ENCODE measurements at places on chromosomes 4 and X.

GRCh38 chrX:128460835-128461234 lies 408.6 kb upstream of the ACTRT1 start:
- no peak for DNase-seq

- DNase-seq, result no peak
Measured at GRCh38 chr4:106366026-106366425, 2.6 kb downstream of the GIMD1 start.

DNA sequence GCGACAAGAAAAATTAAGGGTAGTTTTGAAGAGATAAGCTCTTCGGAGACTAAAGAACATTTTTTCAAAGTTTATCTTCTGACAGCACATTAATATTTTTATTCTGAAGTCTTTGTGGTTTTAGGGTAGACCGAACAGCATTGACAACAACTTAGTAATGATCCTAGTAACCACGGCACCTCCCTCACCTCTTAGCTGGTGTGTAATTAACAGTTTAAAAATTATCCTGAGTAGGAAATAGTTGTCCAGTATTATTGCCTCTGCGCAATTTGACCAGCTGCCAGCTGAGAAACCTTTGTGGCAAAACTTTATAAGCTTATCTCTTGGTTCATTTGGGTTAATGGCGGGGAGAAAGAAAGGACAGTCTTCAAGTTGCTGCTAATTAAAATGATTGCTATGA lies 213.6 kb downstream of the CBLL2 start:
- no peak for DNase-seq

- no peak for DNase-seq
Measured at GRCh38 chrX:47247206-47247998, 14.6 kb downstream of the USP11 start.

DNA sequence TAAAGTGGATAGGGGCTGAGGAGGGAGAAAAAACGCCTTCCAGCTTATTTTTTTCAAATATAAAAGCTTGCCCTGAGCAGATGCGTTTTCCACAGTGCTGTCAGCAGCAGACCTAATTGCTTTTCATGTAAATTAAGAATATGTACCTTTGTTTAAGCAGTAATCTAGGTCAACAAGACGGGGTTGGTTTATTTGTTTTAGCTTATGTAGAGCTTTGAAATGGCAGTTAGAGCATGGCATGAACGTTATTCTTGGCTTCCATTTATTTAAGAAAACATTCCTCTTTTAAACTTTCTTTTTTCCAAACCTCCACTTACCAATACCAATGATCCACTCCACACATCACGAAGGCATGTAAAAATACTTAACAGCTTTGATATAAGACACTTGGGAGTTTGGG lies 220.3 kb upstream of the TENM3 start:
- DNase-seq, result no peak

- DNase-seq, result no peak
Measured at GRCh38 chr4:76993787-76994641, 44.5 kb downstream of the SEPTIN11 start.

GRCh38 chr4:47536966-47537365 lies 51.9 kb downstream of the ATP10D start:
- no peak for DNase-seq

GRCh38 chrX:57977992-57978391 lies 67.7 kb upstream of the ZXDA start:
- DNase-seq, result no peak

- DNase-seq, result no peak
Measured at GRCh38 chr4:159266981-159267868, 164.3 kb downstream of the RAPGEF2 start.

DNA sequence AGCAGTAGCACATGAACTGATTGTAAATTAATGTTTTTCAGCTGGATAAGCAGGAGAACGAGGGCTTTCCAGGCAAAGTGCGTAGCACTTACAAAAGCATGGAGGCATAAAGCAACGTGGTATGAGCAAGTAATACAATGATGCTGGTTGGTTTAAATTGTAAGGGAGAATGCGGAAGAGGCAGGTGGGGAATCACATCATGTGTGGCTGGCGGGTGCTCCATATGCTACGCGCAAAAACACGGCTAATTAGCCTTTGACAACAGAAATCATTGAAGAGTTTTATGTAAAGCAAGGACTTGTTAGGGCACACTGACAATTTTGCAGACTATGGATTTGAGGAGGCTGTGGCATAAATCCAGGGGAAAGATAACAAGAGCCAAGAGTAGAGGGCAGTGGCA lies 14.6 kb downstream of the SYTL4 start:
- DNase-seq, result no peak

- DNase-seq, result no peak
Measured at GRCh38 chrX:150544835-150545770, 23.3 kb upstream of the MTM1 start.

DNA sequence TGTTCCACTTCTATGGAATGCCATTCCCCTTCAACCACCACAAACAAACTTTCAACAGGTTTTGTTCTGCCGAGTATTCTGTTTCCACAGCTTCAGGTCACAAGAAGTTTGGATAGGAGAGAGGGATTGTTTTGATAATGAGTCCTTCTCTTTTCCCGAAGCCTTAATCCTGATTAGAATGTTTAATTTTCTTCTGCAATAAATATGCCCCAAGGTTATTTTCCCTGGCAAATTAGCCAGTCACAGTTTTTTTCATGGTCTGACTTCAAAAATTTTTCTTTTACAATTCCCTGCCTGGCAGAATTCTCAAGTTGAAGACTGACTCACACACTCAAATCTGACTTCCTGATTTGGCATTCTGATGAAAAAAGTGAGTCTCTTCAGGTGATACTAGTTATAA lies 33.1 kb upstream of the EDNRA start:
- DNase-seq, result no peak

All from CD4-positive, alpha-beta T cell (primary cell).